Neural progenitor cell (in vitro differentiated cells): ENCODE measurements at places on chromosomes 6 and 20.

DNA sequence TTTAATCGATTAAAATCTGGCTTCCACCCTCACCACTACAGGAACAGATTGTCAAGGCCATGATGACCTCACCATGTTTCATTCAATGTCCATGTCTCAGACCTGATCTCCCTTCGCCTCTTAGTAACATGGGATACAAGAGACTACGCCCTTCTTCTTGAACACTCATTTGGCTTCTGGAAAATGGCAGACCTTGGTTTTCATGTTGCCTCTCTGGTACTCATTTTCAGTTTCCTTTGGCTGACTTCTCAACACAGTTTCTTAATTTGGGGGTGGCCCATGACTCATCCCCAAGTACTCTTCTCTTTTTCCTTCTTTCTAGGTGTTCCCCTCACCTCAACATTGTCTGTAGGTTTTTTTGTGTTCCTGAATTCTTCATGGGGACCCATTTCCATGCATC, 22.7 kb downstream of the TMX4 start:
- H3K27me3 ChIP-seq = no peaks in the 10 kb centered on the region
- H3K4me3 ChIP-seq = no peak overlapping the region
- no peak for DNase-seq
- H3K36me3 ChIP-seq = peaks cover 7% of the 10 kb centered on the region

- no peaks in the 10 kb centered on the region for H3K4me1 ChIP-seq
- peak; percentile 94 for DNase-seq
- H3K36me3 ChIP-seq = no peaks in the 10 kb centered on the region
- peaks cover 44% of the 10 kb centered on the region for H3K27me3 ChIP-seq
- no peak overlapping the region for H3K27ac ChIP-seq
Measured at GRCh38 chr20:728256-728944, 39.9 kb downstream of the SLC52A3 start.

DNA sequence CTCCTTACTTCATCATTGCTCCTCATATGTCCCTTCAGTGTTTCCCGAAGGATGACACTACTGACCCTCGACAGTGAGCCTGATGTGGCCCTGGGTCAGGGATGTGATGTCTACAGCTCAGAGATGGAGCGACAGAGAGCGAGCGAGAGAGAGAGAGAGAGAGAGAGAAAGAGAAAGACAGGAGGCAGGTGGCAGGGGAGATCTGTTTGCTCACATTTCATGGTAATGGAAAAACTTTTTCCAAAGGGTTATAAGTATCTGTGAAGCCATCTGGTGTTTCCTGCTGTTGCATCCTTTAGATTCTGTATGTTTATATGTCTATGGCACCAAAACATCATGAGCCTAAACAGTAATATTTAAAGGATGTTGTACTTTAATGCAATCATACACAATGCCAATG, 77.2 kb downstream of the PPP1R3G start:
- H3K4me3 ChIP-seq = no peak overlapping the region
- DNase-seq = no peak
- peaks cover 7% of the 10 kb centered on the region for H3K4me1 ChIP-seq
- no peaks in the 10 kb centered on the region for H3K36me3 ChIP-seq

- H3K4me1 ChIP-seq = peaks cover 19% of the 10 kb centered on the region
- no peaks in the 10 kb centered on the region for H3K36me3 ChIP-seq
- no peaks in the 10 kb centered on the region for H3K27me3 ChIP-seq
- H3K27ac ChIP-seq = no peak overlapping the region
- no peak overlapping the region for H3K4me3 ChIP-seq
- DNase-seq = no peak
Measured at GRCh38 chr6:44489910-44490604, 102.6 kb downstream of the CDC5L start.

DNA sequence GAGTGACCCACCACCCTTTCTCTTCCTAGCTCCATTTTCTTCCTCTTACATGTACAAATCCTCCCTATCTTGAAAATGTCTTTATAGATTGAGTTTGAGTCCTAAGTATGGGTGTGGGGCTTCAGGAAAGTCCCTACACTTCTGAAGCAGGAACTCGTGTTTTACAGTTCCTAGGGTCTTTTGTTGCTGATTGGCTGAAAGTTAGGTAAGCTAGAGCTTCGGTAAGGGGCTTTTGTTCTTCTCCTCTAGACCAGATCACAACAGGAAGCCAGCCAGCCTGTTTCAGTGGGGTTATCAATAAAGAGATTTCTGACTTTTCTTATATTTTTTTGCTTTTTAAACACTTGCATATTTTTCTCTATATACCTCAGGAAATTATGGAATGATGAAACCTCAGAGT, 51.3 kb downstream of the CNR1 start:
- no peaks in the 10 kb centered on the region for H3K36me3 ChIP-seq
- H3K27me3 ChIP-seq = no peaks in the 10 kb centered on the region
- H3K27ac ChIP-seq = no peak overlapping the region
- no peak for DNase-seq
- H3K4me1 ChIP-seq = peaks cover 7% of the 10 kb centered on the region

DNA sequence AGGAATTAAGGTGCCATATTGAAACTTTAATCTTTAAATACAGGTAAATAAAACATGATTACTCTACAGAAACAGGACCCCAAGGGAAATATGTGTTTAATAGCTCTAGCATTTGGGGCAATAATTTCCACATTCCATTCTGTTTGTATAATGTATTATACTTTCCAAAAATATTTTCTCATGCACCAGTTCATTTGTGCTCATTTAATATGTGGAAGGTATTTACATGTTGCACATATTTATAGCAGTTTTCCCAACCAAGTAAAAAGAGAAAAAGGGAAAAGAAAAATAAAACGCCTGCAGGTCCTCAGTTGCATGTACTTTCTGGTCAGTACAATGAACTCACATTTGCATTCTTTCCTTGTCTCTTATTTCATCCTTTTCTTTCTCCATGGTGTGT, 129.5 kb upstream of the SULF2 start:
- no peak overlapping the region for H3K4me3 ChIP-seq

DNA sequence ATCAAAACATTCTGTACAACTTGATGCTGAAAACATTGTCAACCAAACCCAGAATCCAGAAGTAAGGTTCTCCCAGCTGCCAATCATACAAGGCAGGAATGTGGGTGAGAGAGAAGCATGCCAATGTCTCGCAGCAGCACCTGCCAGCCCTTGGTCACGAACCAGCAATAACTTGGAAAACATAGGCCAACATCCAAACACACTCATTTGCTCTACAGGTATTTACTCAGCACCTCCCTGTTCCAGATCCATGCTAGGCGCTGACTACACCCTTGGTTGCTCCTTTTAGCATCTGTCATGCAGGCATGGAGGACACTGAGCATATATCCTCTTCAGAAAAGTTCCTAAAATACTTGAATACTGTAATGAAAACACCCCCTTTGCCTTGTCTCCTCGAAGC, 63.6 kb downstream of the FAXC start:
- no peak overlapping the region for H3K27ac ChIP-seq
- peaks cover 7% of the 10 kb centered on the region for H3K4me1 ChIP-seq
- no peak overlapping the region for H3K4me3 ChIP-seq
- no peaks in the 10 kb centered on the region for H3K36me3 ChIP-seq
- no peaks in the 10 kb centered on the region for H3K27me3 ChIP-seq

GRCh38 chr6:23940466-23940865, 185.5 kb upstream of the NRSN1 start:
- no peak overlapping the region for H3K4me3 ChIP-seq
- DNase-seq = no peak
- no peaks in the 10 kb centered on the region for H3K36me3 ChIP-seq
- H3K27me3 ChIP-seq = no peaks in the 10 kb centered on the region

- no peak overlapping the region for H3K27ac ChIP-seq
- no peak overlapping the region for H3K4me3 ChIP-seq
Measured at GRCh38 chr6:110250838-110251237, 70.6 kb downstream of the CDC40 start.

- no peaks in the 10 kb centered on the region for H3K4me1 ChIP-seq
- H3K27me3 ChIP-seq = no peaks in the 10 kb centered on the region
- H3K27ac ChIP-seq = no peak overlapping the region
- DNase-seq = peak; percentile 42
- peaks cover 14% of the 10 kb centered on the region for H3K36me3 ChIP-seq
- H3K4me3 ChIP-seq = no peak overlapping the region
Measured at GRCh38 chr6:113936093-113936934, 34.6 kb downstream of the HDAC2 start.

- no peaks in the 10 kb centered on the region for H3K27me3 ChIP-seq
- H3K4me3 ChIP-seq = no peak overlapping the region
- no peak for DNase-seq
- H3K4me1 ChIP-seq = no peaks in the 10 kb centered on the region
Measured at GRCh38 chr6:158595223-158595622, 35.3 kb downstream of the TMEM181 start.

DNA sequence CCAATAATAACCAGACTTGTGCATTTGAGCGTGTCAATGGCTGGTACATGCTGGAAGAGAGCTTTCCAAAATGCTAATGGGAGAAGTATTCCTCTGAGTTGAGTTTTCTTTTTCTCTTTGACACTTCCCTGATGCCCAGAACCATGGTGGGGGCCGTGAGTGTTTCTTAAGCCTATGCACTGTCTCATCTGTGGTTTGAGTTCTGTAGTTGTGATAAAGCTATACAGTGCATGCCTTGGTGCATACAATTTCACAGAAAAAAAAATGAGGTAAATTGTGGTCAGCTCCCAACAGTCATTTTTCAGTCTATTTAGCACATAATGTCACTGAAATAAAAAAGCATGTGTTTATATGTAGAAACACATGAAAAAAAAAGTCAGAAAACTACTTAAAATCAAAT, 204.8 kb downstream of the HDGFL1 start:
- DNase-seq = no peak
- H3K4me3 ChIP-seq = no peak overlapping the region
- no peak overlapping the region for H3K27ac ChIP-seq

- H3K27ac ChIP-seq = no peak overlapping the region
- no peak overlapping the region for H3K4me3 ChIP-seq
- no peak for DNase-seq
- peaks cover 3% of the 10 kb centered on the region for H3K4me1 ChIP-seq
- no peaks in the 10 kb centered on the region for H3K36me3 ChIP-seq
Measured at GRCh38 chr20:6697228-6697972, 70.1 kb upstream of the BMP2 start.

- DNase-seq = no peak
- H3K27ac ChIP-seq = no peak overlapping the region
- no peak overlapping the region for H3K4me3 ChIP-seq
- H3K36me3 ChIP-seq = no peaks in the 10 kb centered on the region
- H3K27me3 ChIP-seq = no peaks in the 10 kb centered on the region
- H3K4me1 ChIP-seq = no peaks in the 10 kb centered on the region
Measured at GRCh38 chr6:52760105-52760765, 3.0 kb downstream of the GSTA2 start.

- no peaks in the 10 kb centered on the region for H3K27me3 ChIP-seq
- H3K36me3 ChIP-seq = no peaks in the 10 kb centered on the region
- DNase-seq = no peak
- H3K4me3 ChIP-seq = no peak overlapping the region
- H3K27ac ChIP-seq = no peak overlapping the region
Measured at GRCh38 chr6:144316862-144317195, 31.7 kb downstream of the UTRN start.

DNA sequence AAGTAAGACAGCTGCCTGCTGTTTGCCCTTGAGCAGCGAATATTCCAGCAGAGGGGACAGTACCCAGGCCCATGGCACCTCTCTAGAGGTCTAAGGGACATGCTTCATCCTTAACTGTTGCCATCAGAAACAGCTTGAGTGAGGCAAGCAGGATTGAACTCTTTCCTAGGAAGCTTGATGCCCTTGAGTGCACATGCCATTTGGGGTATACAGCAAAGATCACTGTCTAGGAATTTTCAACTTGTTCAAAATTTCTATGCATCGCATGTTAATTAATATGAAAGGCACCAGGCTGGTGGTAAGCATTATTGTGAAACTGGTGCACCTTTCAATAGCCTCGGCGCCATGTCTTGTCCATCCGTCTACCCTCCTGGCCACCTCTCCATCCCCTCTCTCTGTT, 54.1 kb downstream of the EDN1 start:
- no peak for DNase-seq
- H3K27me3 ChIP-seq = no peaks in the 10 kb centered on the region
- H3K4me3 ChIP-seq = no peak overlapping the region
- no peaks in the 10 kb centered on the region for H3K36me3 ChIP-seq
- H3K27ac ChIP-seq = no peak overlapping the region

DNA sequence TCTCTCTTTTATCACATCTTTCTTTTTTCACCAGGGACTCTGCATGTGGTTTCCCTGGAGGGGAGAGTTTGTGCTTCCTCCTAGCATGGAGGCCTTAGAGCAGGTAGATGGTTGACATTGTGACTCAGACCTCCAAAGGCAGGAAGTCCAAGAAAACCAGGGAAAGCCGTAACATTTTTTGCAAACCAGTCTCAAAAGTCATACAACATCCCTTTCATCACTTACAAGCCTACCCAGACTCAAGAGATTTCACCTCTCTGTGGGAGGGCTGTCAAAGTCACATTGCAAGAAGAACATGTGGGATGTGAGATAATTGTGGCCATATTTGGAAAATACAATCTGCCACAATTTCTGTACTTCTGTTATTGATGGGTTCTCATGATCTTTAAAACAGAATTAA, 46.2 kb downstream of the SNRNP48 start:
- no peak overlapping the region for H3K27ac ChIP-seq
- no peak for DNase-seq
- no peaks in the 10 kb centered on the region for H3K36me3 ChIP-seq
- no peaks in the 10 kb centered on the region for H3K4me1 ChIP-seq
- H3K27me3 ChIP-seq = no peaks in the 10 kb centered on the region

DNA sequence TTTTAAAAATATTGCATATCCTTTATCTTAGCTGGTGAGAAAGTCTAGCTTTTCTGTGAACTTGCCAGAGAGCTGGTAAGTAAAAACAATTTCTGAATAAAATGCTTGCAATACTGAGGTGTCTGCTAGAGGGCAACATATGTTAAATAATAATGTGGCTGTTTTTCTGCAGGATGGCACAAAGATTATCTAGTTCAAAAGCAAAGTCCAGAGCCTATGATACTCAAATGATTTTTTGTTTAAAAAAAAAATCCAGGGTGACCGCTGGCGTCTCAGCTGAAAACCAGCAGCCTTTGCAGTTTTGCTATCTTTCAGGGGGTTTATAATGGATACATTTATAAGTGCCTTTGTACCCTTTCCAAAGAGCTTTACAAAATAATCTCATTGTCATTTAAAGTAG, 194.9 kb downstream of the PHACTR1 start:
- H3K27me3 ChIP-seq = no peaks in the 10 kb centered on the region
- H3K4me3 ChIP-seq = no peak overlapping the region
- no peak overlapping the region for H3K27ac ChIP-seq
- H3K4me1 ChIP-seq = peaks cover 13% of the 10 kb centered on the region

- no peaks in the 10 kb centered on the region for H3K4me1 ChIP-seq
- DNase-seq = no peak
- no peak overlapping the region for H3K27ac ChIP-seq
- H3K4me3 ChIP-seq = no peak overlapping the region
Measured at GRCh38 chr20:5642155-5642981, 107.8 kb upstream of the SHLD1 start.

DNA sequence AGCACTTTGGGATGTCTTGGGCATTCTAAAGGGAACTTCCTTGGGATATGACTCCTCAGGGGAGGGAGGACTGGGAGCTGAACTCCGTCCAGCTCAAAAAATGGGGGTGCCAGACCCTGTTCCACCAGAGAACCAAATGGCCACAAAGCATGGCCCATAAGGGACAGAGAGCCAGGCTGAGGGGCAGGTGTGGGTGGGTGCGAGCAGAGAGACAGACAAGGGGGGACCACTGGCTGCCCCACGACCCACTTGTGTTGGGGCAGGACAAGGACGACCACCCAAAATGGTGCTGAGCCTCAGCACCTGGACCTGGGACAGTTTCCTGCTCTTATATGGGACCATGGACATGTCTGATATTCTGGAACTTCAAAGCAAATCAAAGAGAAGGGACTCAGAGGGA, 148.2 kb upstream of the MLN start:
- DNase-seq = no peak
- no peak overlapping the region for H3K4me3 ChIP-seq
- H3K4me1 ChIP-seq = no peaks in the 10 kb centered on the region
- no peaks in the 10 kb centered on the region for H3K27me3 ChIP-seq
